Endodermal cell (in vitro differentiated cells): ENCODE measurements at places on chromosomes 4 and X.

DNA sequence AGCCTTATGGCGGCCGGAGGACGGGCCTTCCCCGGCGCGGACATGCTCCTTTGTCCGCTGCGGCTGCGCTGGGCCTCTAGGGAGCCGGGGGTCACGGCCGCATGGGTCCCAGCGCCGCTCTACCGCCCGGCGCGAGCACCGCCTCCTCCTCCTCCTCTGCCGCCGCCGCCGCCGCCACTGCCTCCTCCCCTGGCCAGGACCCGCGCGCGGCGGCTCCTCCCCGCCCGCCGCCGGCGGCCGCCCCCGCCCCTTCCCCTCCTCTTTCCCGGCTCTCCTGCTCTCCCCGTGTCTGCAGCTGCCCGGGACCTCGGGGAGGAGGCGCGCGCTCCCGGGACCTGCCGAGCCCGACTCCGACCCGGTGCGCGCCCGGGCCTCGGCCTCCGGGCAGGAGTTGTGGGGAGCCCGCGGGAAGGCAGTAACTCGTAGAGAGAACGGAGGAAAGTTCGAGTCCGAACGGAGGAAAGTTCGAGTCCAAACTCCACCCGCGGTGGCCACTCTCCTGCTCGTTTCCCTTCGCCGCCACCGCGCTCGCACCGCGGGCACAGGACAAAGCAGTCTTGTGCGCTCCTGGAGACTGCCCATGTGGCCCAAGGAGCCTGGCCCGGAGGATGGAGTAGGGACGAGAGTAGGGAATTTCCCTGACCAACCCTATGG lies at the start of gene ADGRA3:
ADGRA3 (minus strand) TSS at position 179 of the 654 bp plus-strand sequence. CDS start 282 bp downstream, outside the sequence.
- H3K27me3 ChIP-seq, result no peaks in the 10 kb centered on the region
- H3K36me3 ChIP-seq, result no peaks in the 10 kb centered on the region
- H3K4me3 ChIP-seq, result peak within 1 kb of the TSS; percentile 91
- H3K4me1 ChIP-seq, result peaks cover 5% of the 10 kb centered on the region
- H3K27ac ChIP-seq, result peak within 1 kb of the TSS; percentile 90
- peak; percentile 92 for DNase-seq

GRCh38 chrX:124619710-124620109 lies 273.3 kb downstream of the SH2D1A start:
- H3K27ac ChIP-seq, result no peak overlapping the region
- DNase-seq, result no peak
- no peaks in the 10 kb centered on the region for H3K36me3 ChIP-seq
- H3K4me1 ChIP-seq, result no peaks in the 10 kb centered on the region
- no peak overlapping the region for H3K4me3 ChIP-seq
- no peaks in the 10 kb centered on the region for H3K27me3 ChIP-seq

DNA sequence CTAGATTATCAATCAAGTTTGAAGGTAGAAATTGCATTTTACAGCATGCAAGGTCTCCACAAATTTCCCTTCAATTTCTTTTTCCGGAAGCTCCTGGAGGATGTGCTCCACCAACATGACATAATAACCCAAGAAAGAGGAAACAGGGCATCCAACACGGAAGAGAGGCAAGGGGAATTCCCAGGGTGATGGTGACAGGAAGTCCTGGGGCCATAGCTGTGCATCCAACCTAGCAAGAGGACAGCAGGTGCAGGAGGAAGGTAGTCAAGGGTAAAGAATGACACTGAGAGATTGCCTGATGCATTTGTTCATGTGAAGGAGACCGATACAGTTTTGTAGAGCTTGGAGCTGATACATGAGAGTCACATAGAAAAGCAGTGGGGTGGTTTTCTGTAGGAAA lies 115.7 kb upstream of the LSM6 start:
- H3K36me3 ChIP-seq, result no peaks in the 10 kb centered on the region
- no peaks in the 10 kb centered on the region for H3K27me3 ChIP-seq
- no peaks in the 10 kb centered on the region for H3K4me1 ChIP-seq
- no peak overlapping the region for H3K27ac ChIP-seq

GRCh38 chrX:48904626-48905025 lies 6.8 kb downstream of the SLC35A2 start:
- H3K27ac ChIP-seq, result no peak overlapping the region
- H3K4me3 ChIP-seq, result no peak overlapping the region
- no peaks in the 10 kb centered on the region for H3K4me1 ChIP-seq
- no peak for DNase-seq
- peaks cover 19% of the 10 kb centered on the region for H3K36me3 ChIP-seq

DNA sequence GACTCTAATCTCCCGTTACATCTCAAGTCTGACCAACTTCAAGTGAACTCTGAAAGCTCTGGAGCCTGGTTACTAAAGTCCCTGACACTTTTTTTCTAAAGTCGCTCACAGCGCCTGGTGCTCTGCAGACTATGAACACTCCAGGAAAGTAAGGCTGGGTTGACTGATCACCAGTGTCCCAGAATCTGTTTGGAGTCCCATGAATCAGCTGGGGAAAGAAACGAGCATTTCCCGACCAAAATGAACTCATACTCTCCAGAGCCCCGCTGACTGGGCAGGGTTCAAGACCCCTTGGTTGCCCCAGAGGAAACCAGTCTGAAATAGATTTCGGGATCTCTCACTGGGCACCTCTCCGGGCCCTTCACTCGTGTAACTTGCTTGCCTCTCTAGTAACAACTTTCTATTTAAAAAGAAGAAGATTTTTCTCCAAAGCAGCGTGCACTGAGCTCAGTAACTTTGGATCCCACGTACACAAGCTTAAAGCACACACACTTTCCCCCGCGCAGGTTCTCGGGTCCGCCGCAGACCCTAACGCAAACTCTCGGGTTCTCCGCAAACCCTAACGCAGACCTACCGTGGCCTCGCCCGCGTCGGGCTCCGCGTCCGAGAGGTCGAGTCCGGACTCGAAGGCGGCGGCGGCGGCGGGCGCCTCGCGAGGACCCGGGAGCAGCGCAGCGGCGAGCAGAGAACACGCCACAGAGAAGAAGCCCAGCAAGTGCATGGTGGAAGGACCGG lies 964 bp downstream of the VEGFC start:
- H3K36me3 ChIP-seq, result no peaks in the 10 kb centered on the region
- H3K4me3 ChIP-seq, result peak overlapping the region; percentile 73
- no peaks in the 10 kb centered on the region for H3K4me1 ChIP-seq
- H3K27ac ChIP-seq, result no peak overlapping the region

DNA sequence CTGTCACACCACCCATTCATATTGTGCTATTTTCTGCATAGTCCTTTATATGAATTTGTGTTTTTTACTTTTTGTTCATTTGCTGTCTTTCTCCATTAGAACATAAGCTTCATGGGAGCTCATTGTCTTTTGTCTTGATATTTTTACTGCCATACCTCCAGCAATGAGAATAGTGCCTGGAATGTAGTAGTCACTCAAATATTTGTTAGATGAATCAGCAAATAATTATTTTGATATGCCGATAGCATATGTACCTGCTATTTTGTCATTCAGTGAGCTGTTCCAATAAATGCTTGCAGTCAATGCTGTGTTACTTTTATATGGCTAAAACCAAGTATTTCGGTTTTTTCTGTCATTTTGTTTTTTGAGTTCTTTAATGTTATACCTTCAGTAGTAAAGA lies 43.5 kb upstream of the SLC25A31 start:
- H3K36me3 ChIP-seq, result peaks cover 29% of the 10 kb centered on the region
- no peak overlapping the region for H3K27ac ChIP-seq
- no peak overlapping the region for H3K4me3 ChIP-seq

GRCh38 chr4:10183462-10183861 lies 66.9 kb upstream of the WDR1 start:
- no peak for DNase-seq
- no peaks in the 10 kb centered on the region for H3K36me3 ChIP-seq
- H3K4me1 ChIP-seq, result peaks cover 7% of the 10 kb centered on the region
- no peak overlapping the region for H3K27ac ChIP-seq
- H3K4me3 ChIP-seq, result no peak overlapping the region

DNA sequence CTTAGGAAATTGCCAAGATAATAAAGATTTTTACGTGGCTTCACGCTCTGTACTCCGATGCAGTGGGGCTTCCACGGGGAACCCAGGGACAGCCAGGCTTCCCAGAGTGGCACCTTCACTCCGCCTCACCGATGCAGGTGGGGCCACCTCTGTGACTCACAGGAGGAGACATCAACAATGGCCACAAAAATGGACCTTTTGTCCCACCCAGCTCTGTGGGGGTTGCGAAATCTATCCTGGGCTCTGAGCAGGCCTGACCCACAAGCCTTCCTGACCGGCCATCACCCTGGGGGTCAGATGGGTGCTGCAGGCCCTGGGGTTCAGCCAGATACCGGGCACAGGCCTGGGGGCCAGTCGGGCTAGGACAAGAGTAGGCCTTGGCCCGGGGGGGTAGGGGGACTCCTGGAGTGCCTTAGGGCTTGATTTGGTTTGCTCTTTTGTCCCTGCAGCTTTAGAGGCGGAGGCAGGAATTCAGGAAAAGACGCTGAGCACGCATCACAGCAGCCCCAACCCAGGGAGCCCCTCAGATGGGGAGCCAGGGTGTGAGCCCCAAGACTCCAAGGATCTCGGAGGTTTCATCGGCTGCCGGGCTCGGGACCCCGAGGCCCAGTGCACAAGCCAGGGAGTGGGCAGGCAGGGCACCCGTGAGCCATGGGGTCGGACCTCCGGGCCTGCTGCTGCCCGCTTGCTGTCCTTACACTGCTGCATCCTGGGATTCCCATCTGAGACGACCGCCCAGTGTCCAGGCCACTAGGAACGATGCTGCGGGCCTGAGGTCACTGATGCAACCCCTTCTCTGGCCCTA lies 136.5 kb upstream of the NKX1-1 start:
- no peak for DNase-seq
- H3K27ac ChIP-seq, result no peak overlapping the region
- H3K4me1 ChIP-seq, result peaks cover 5% of the 10 kb centered on the region
- no peaks in the 10 kb centered on the region for H3K36me3 ChIP-seq
- no peak overlapping the region for H3K4me3 ChIP-seq
- no peaks in the 10 kb centered on the region for H3K27me3 ChIP-seq

DNA sequence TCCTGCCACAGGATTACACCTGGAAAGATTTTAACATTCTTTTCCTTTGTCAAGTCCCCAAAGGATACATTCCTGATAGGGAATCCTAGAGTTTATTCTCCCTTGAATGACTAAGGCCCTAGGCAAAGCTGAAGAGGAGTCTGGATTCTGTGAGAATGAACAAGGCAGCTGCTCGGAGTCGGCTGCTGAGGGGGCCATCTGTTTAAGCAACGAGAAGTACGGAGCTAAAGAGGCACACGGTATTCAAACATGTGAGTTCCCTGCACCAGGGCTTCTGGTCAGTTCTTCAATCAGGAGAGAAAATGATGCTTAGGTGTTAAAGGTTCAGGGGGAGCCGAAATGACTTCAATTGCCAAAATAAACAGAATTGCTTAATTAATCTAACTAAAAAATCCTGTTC lies 97.6 kb downstream of the MGST2 start:
- no peak overlapping the region for H3K4me3 ChIP-seq
- H3K27me3 ChIP-seq, result no peaks in the 10 kb centered on the region
- H3K4me1 ChIP-seq, result peaks cover 24% of the 10 kb centered on the region

DNA sequence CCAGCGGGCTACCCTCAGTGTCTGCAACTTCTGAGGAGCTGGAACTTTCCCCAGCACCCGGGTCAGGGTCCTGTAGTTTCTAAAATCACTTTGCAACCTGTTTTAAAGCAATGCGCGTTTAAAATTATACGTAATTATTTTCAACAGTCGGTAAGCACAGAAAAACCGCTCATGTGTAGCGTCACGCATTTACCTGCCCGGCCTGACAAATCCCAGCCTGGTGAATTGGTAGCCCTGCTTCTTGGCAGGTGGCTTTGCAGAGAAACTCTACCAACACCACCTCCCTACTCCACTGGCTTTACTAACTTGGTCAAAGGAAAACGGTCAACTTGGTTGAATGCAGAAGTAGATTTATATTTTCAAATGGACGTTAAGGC lies 640 bp downstream of the BANK1 start:
- H3K36me3 ChIP-seq, result no peaks in the 10 kb centered on the region
- H3K4me3 ChIP-seq, result no peak overlapping the region
- DNase-seq, result no peak
- peaks cover 8% of the 10 kb centered on the region for H3K27me3 ChIP-seq

- H3K27ac ChIP-seq, result no peak overlapping the region
- no peaks in the 10 kb centered on the region for H3K36me3 ChIP-seq
- H3K4me1 ChIP-seq, result no peaks in the 10 kb centered on the region
- no peaks in the 10 kb centered on the region for H3K27me3 ChIP-seq
- H3K4me3 ChIP-seq, result no peak overlapping the region
- no peak for DNase-seq
Observed at GRCh38 chr4:40303751-40304150, 31.4 kb upstream of the CHRNA9 start.

GRCh38 chr4:108483079-108483478 lies 137.3 kb upstream of the RPL34 start:
- no peaks in the 10 kb centered on the region for H3K4me1 ChIP-seq
- H3K36me3 ChIP-seq, result no peaks in the 10 kb centered on the region
- DNase-seq, result no peak
- H3K27ac ChIP-seq, result no peak overlapping the region
- no peaks in the 10 kb centered on the region for H3K27me3 ChIP-seq

DNA sequence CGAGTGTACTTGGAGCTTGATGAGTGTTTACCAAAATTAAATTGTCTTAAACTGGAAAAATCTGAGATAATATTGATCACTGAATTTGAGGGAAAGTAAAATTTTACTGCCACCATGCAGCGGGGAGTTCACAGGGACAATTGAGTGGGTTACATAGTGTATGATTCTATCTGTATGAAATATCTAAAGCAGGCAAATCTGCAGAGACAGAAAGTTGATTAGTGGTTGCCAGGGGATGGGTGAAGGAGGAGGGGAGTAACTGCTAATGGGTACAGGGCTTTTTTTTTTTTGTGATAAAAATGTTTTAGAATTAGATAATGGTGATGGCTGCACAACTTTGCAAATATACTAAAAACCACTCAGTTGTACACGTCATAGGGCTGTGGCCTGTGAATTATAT lies 35.4 kb upstream of the PDLIM3 start:
- H3K27ac ChIP-seq, result no peak overlapping the region
- H3K4me1 ChIP-seq, result peaks cover 3% of the 10 kb centered on the region
- H3K27me3 ChIP-seq, result no peaks in the 10 kb centered on the region
- no peaks in the 10 kb centered on the region for H3K36me3 ChIP-seq

GRCh38 chr4:153647975-153648374 lies 36.1 kb upstream of the TLR2 start:
- no peak overlapping the region for H3K27ac ChIP-seq
- H3K4me3 ChIP-seq, result no peak overlapping the region
- H3K27me3 ChIP-seq, result no peaks in the 10 kb centered on the region
- no peaks in the 10 kb centered on the region for H3K36me3 ChIP-seq
- no peak for DNase-seq

DNA sequence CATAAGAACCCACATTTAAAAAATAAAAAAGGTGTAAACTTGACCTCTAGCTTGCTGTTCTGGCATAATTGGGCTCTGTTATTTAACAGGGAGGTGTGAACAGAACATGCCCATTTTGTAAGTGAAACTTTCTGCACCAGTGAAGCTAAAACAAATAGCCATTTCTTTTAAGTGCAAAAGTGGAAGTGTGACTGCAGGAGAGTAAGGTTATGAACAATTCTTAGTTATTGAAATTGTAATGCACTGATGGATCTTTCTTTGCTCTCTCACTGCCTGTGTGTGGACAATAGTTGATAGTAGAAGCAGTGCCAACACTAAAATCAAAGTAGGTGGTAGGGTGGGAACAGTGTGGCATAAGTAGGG lies 12.6 kb downstream of the P2RY10 start:
- no peaks in the 10 kb centered on the region for H3K27me3 ChIP-seq
- no peak for DNase-seq
- H3K27ac ChIP-seq, result no peak overlapping the region
- no peaks in the 10 kb centered on the region for H3K4me1 ChIP-seq
- no peak overlapping the region for H3K4me3 ChIP-seq

- no peaks in the 10 kb centered on the region for H3K27me3 ChIP-seq
- no peaks in the 10 kb centered on the region for H3K36me3 ChIP-seq
- H3K4me3 ChIP-seq, result no peak overlapping the region
- H3K27ac ChIP-seq, result no peak overlapping the region
- no peaks in the 10 kb centered on the region for H3K4me1 ChIP-seq
Observed at GRCh38 chrX:55648434-55648833, 25.2 kb downstream of the FOXR2 start.
